Stimulated activated CD8-positive, alpha-beta memory T cell treated with anti-CD3 and anti-CD28 coated beads, Interleukin-7, amount 100 ng/mL, for 48 hours (primary cell): ENCODE measurements at places on chromosomes 16 and 17.

GRCh38 chr17:5822281-5823060 lies 238.2 kb upstream of the NLRP1 start:
- DNase-seq, result no peak

GRCh38 chr17:67151717-67152116 lies 93.3 kb downstream of the HELZ start:
- no peak for DNase-seq

GRCh38 chr16:86527366-86527765 lies 17.0 kb downstream of the FOXF1 start:
- no peak for DNase-seq

- DNase-seq, result no peak
These were observed 2.7 kb upstream of the TANC2 start for GRCh38 chr17:62963296-62963695.

GRCh38 chr16:68590201-68590994 lies 51.3 kb downstream of the ZFP90 start:
- DNase-seq, result peak; percentile 36

DNA sequence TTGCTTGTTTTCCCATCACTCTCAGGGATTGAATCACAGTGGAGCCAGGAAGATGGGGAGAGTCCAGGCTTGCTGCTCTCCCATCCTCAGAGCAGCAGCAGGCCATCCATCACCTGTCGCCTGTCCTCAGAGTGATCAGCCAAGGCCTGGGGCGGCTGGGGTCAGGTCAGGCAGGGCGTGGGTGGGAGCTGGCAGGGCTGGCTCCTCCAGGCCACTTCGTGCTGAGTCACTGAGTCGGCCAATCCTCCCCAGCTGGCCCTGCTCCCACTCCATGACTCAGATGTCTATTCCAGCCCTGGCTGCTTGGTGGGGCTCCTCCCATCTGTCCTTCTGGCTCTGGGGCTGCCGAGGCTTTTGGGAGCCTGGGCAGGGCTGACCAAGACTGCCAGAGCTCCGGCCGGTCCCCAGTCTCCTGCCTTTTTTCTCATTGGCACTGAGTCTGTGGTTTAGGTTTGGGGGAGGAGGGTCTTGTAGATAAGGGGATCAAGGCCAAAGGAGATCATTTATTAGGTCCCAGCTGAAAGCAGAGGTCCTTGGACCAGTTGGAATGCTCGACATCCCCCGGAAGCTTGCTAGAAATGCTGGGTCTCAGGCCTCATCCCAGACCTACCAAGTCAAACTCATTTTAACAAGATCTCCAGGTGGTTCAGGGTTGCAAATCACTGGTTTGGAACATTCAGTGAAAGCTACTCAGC lies 72.7 kb downstream of the ABCC1 start:
- no peak for DNase-seq

- no peak for DNase-seq
These were observed 959 bp upstream of the ANKRD13B start for GRCh38 chr17:29591737-29592608.

- no peak for DNase-seq
These were observed 618.4 kb upstream of the SOX9 start for GRCh38 chr17:71502443-71502842.

GRCh38 chr17:16969931-16970906 lies 1.7 kb downstream of the TNFRSF13B start:
- no peak for DNase-seq

GRCh38 chr16:15053904-15054303 lies 2.0 kb downstream of the NTAN1 start:
- no peak for DNase-seq

GRCh38 chr16:77834635-77835540 lies 46.5 kb downstream of the VAT1L start:
- DNase-seq, result no peak

GRCh38 chr16:10497132-10498101 lies 83.0 kb downstream of the EMP2 start:
- no peak for DNase-seq

GRCh38 chr17:81457917-81458555 lies 54.6 kb downstream of the ACTG1 start:
- DNase-seq, result no peak

DNA sequence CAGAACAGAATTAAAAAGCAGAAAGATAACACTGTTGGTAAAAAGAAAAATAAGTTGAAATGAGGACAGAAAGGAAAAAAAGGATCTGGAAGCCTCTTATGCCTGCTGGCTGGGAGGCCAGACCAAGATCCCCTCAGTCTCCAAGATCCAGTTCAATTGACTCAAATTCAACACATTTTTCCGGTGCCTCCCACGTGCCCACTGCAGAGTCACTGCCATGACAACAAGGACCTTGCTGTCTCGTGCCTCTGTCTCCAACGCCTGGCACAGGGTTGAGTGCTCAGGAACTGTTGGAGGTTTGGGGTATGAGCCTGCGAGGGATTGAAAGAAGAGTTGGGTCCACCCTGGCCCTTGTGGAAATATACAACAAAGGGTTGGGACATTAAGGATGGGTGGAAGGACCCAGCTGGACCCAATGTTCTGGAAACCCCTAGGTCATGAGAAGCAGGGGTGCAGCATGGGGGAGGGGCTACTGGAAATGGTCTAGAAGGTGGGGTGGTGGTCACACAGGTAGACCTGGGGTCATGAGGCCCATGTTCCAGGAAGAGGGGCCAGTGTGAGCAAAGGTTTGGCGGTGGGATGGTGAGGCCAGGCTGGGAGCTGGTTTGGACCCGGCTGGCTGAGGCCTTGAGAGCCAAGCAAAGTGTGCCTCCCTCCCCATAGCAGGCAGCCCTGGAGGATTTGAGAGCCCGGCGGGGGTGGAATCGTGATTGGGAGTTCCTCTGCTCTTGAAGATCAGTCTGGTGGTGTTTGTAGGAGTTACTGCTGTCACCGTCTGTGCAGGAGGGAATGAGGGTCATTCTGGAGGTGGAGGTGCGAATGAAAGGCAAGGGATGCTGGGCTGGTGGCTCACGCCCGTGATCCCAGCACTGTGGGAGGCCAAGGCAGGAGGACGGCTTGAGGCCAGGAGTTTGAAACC lies 1.3 kb downstream of the IL34 start:
- DNase-seq, result no peak

DNA sequence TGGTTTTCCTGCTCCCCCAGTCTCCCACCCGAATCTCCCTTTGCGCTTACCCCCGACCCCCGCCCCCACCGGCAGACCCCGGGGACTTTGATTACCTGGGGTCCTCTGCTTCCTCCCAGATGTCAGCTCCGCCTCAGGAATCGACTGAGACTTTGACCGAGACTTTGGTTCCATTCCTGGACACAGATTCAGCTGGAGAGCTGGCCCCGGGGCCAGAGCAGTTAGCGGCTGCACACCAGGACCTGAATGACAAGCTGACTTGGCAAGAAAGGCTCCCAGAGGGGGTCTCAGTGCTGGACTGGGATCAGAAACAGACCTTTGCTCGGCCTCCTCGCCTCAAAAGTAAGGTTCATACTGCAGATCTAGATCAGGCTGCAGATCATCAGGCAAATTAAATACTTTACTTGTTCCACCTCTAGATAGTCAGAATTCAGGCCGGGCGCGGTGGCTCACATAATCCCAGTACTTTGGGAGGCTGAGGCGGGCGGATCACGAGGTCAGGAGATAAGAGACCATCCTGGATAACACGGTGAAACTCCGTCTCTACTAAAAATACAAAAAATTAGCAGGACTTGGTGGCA lies 60.3 kb upstream of the FBXO47 start:
- no peak for DNase-seq

GRCh38 chr16:15961060-15961511 lies 11.7 kb downstream of the ABCC1 start:
- DNase-seq, result peak; percentile 29

DNA sequence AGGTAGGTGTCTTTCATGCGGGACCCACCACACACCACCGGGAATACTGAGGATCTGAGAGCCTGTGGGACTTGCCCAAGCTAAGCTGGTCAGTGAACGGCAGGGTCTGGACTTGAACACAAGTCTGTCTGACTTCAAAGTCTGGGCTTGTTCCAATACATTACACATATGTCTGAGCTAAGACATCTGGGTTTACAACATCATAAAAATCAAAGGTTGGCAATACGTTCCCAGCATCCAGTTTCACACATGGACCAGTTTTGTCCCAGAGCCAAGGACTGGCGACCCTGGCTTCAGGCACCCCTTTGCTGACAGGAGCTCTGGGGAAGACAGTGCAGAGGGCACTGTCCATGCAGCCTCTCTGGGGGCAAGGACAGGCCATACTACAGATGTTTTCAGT lies 27.9 kb upstream of the AXIN2 start:
- no peak for DNase-seq

- no peak for DNase-seq
These were observed 435 bp downstream of the RPRML start for GRCh38 chr17:46978489-46979146.

DNA sequence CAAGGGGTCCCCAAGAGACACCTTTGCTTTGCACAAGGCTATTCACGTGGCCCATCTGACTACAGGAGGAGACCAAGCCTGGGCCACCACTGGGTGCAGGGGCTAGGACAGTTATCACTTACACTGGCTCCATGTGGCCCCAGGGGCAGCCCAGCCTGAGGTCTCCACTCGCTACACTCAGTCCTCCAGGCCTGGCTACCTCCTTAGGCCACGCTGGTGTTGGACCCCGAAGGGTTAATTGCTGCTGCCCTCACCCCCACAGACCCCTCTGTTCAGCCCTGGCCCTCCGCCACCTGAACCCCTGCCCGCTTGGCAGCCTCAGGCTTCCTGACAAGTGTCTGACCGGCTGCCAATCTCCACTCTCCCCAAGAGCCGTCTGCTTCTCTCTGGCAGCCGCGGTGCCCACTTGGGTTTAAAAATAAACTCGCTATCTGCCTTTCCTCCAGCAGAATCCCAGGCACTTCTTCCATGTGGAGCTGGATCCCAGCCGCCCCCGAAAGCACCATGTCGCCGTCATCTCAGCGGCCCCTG lies 27.8 kb downstream of the ADAM11 start:
- no peak for DNase-seq

GRCh38 chr17:78532922-78533640 lies 44.1 kb downstream of the DNAH17 start:
- no peak for DNase-seq

DNA sequence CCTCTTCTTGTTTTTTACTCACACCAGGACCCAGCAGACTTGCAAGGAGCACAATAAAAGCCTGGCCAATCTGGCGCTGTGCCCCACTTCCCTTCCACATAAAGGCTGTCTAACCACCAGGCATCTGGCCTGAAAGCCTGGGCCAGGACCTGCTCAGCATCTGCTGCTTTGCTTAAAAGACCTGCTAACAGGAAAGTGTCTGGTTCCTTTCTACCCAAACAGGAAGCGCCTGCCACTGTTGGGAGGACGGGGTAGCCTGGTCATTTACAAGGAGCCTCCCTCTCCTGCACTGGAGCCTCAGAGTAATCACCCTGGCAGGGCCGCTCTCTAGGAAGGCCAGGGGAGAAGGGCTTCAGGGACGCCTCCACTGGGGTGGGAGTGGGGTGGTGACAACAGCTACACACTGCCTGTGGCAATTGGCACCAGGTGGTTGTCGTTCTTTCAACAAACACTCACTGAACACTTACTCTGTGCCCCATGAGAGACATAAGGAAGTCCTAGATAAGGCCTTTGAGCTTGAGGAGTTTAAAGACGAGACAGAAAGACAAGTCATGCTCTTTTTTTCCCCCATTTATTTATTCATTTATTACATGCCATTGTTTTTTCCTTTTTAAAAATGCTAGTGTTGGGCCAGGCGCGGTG lies 6.3 kb upstream of the MMP28 start:
- DNase-seq, result no peak

DNA sequence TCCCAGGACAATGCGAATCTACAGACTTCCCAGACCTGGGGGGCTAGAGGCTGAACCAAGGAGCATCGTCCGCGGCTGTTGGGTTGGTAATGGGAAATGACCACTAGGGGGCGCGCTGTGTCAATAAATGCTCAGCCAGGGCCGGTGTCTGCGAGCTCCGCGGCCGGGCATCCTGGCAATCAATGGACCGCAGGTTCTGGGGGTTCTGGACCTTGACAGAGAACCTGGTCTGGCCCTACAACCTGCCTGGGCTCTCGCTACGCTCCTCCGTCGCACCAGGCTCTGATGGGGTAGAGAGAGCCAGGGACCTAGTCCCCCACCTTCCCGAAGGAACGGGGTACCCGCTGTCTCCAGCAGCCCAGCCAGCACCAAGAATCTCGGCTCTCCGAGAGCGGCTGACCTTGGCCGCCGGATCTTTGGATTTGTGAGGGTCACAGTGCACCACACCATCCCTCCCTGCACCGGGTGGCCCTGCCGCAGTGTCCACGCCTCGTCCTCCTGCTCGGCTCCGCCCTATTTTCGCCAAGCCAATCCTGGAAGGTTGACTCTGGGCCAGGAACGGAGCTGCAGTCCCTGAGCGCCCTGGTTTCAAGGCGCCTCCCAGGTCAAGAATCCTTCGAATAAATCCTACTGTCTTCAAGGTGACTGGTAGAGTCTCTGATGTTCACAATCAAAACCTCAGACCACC lies 20.4 kb upstream of the BEAN1 start:
- peak; percentile 60 for DNase-seq

GRCh38 chr17:1190751-1191331 lies 11.1 kb upstream of the ABR start:
- no peak for DNase-seq

DNA sequence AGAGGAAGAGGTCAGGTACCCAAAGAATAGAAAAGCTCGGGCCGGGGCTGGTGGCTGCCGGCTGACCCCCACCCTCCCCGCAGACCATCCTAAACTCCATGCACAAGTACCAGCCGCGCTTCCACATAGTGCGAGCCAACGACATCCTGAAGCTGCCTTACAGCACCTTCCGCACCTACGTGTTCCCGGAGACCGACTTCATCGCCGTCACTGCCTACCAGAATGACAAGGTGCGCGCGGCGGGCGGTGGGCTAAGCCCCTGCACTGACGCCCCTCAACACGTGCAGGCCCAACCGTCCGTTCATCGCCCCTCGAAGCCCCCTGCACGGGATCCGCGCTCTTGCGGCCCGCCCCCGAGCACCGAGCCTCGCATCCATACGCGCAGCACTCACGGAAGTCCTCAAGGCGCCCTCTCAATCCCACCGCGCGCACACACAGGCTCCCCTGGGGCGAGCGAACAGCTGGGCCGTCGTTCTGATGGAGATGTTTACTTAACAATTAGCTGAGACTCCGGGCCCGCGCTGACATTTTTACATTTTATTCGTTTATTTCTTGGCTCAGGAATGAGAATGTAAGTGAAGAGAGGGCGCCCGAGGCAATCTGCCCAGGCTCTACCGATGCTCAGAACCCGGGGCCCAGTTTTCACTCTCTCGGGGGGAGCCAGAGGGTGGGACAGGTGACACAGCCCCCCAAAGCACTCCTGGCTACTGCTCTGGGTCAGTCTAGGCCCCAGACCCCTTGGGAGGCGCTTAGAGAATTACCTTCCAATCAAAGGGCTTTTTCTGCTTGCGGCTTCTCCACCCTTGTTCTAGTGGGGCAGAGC lies 3.5 kb downstream of the TBX2 start:
- no peak for DNase-seq

DNA sequence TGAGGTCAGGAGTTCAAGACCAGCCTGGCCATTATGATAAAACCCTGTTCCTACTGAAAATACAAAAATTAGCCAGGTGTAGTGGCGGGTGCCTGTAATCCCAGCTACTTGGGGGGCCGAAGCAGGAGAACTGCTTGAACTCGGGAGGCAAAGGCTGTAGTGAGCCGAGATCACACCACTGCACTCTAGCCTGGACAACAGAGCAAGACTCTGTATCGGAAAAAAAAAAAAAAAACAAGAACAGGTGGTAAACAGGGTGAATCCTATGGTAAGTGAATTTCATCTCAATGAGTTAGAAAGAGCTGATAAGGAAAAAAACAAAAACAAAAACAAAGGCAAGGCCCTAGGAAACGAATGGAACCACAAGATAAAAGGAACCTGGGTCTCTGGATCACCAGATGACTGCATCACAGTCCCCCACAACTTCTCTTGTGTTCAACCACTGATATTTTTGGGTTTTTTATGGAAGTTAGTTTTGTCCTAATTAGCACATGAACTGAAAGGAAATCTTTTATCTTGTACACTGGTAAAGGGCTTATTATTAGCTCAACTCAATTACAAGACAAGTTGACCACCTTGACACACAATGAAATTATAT lies 21.0 kb downstream of the GLG1 start:
- DNase-seq, result no peak
